Fibroblast of the conjunctiva (primary cell): ENCODE measurements at places on chromosomes 11 and 22.
A peak's percentile ranks its signal among the peaks of the same experiment; 100 is the strongest.

DNA sequence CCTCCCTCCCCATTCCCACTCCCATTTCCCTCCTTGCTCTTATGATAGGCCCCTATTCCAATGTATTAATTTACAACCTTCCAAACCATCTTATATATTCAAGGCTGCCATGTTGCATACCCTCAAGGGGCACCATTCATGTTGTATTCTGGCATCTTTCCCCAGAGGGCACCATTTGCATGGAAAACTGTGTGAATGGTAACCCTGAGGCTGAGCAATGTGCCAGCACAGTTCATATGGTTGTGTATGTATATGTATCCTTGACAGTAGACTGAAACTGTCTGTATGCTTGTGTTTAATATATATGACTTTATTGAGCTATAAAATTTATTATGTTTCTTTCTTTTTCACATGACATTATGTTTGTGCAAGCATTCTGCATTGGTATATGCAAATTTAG lies 7.3 kb downstream of the RASSF10 start:
- DNase-seq = no peak

DNA sequence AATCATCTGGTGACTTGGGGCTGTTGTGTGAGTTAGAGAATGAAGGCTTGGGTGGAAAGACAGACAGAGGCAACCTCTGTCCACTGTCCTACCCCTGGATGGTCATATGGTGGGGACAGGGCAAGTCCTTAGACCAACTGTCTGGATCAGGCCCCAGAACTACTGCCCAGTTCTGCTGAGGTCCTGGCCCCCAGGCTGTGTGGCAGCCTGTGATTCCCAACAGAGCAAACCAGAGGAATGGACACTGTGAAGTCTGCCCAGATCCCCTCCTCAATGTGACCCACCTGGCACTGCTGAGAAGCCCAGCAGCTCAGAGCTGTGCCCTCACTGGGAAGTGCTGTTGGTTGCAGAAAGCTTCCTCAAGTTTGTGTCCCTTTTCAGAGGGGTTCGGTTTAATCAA lies 69.0 kb downstream of the GGTLC2 start:
- no peak for DNase-seq

- DNase-seq = no peak
Measured at GRCh38 chr11:2516276-2517015, 71.6 kb downstream of the KCNQ1 start.

DNA sequence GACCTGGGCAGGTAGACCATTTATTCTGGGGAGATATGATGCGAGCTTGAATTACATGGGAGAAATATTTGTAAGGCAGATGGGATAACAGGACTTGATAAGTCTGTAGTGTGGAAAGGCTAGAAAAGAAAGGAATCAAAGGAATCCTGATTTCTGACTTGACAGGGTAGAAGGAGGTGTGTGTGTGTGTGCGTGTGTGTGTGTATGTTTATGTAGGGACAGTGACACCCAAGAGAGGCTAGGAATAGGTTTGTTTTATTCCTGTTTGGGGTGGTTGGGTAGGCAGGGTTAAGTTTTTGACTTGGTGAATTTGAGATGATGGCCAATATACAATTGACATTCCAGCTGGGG lies 390 bp upstream of the HTATIP2 start:
- DNase-seq = no peak

GRCh38 chr11:82995754-82996398 lies 75.8 kb downstream of the RAB30 start:
- peak; percentile 21 for DNase-seq

GRCh38 chr11:10728789-10729472 lies 22.1 kb upstream of the CTR9 start:
- no peak for DNase-seq

GRCh38 chr22:36286096-36286957 lies 33.4 kb downstream of the APOL1 start:
- DNase-seq = peak; percentile 68

GRCh38 chr11:34318111-34319037 lies 39.4 kb downstream of the ABTB2 start:
- no peak for DNase-seq

GRCh38 chr11:73570415-73571114 lies 27.3 kb downstream of the FAM168A start:
- no peak for DNase-seq

DNA sequence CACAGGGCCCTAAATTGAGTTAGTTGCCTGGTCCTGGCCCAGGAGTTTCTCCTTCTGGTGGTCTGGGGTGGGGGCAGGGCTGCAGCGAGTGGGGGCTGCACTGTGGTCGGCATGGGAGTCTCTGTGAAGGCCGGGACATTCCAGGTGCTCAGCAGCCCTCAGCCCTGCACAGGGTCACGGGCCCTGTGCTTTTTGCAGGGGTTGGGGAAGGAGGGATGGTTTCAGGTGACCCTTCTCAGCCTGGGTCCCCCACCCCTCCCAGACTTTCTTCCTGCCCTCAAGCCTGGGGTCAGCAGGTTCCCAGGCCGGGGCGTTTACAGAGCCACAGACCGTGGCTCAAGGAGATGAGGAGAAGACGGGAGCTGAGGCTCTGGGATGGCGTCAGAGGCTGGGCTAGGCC lies 7.8 kb downstream of the EMID1 start:
- no peak for DNase-seq

DNA sequence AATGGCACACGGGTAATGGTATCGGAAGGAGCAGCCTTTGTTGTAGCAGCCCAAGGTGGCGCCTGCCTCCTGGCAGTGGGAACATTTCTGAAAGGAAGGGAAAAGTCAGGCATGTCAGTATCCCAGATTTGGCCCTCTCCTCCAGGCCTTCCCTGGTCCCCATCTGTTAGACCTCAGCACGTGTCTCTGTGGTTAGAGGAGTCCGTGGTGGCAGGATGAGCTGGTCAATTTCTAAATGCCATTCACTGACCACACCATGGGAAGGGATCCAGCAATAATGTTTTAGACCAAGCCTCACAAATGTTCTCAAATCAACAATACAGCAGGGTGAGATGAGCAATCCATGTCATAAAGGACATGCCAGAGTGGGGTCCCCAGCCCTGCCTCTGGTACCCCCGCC lies 49.0 kb upstream of the CYP2D6 start:
- peak; percentile 23 for DNase-seq

- no peak for DNase-seq
Measured at GRCh38 chr11:2625183-2625582, 74.6 kb downstream of the KCNQ1OT1 start.

GRCh38 chr11:94424011-94424410 lies 22.8 kb upstream of the GPR83 start:
- no peak for DNase-seq

DNA sequence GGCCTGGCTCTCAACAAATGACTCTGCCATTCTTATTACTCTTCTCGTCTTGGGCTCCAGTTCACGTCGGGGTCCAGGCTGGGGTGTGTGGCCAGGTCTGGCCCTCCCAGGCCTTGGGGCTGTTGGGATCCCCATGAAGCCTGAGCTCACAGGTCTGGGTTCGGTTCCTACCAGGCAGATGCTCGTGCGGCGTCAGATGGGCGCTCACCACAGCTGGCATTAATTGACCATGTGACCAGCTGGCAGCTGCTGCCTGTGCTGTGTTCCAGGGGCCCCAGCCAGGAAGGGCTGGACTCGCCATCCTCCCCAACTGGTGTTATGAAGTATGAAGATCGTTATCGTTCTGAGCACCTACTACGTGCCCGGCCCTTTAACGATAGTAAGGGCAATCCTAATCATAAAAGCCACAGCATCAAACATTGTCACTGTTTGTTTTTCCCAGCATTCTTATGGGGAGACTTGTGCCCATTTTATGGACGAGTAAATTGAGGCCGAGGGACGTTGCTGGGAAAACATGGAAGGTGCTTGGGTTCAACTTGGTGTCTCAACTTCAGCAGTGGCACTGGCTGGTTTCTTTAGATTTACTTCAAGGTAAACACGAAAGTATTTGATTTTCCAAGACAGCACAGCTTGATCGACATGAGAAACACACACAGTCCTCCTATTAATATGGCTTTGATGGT lies 26.8 kb upstream of the CACNG2 start:
- DNase-seq = no peak

DNA sequence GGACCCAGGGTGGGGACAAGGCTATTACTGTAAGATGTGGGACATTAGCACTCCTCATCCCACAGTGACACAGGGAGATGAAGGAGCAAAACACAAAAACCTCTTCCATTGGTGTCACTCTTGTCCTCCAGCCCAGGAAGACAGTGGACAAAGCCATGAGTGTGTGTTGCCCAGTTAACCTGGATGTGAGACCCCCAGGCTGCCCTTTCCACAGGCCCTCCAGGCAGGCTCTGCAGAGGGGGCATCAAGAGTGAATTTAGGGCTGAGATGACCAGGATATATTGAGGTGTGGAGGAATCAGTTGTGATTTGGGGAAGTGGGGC lies 111.3 kb downstream of the GGTLC2 start:
- DNase-seq = no peak

DNA sequence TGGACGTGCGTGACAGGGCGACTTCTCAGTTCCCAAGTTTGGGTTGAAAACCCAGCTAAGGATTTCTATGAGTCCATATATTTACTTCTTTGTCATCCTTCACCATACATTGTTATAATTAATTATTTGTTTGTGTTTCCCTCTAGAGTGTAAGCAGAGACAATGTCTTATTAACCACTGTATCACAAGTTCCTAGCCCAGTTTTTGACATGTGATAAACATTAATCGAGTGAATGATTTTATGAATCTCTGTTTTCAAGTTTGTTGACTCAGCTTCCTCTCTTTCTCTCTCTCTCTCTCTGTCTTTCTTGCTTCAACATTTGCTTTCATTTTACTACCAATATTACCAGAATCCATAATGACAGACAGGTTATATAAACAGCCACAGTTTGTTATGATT lies 1259.6 kb upstream of the TENM4 start:
- no peak for DNase-seq

DNA sequence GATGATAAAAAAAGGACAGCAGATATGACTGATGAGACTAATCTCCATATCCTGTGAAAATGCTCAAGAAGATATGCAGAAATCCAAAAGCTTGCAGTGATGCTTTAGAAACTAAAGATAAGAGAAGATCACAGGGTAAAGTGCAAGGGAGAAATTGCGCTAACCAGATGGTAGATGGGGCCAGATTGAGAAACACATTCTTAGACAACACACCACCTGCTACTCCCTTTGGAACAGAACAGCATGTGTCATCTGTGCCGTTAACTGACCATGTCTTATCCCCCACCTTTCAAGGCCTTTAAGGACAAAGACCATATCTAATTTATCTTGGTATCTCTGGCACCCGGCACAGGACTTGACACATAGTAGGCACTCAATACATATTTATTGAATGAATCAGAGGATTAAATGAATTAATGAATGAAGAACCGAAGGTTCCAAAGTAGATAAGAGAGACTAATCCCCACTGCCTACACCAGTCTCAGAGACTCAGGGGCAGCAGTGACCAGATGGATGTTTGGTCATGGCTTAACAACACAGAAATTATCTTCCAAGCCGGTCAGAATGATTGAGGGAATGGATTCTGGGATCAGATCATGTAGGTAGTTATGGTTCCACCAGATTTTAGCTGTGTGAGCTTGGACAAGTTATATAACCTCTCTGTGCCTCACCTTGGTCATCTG lies 12.3 kb upstream of the P2RY2 start:
- no peak for DNase-seq

GRCh38 chr11:6468712-6469495 lies 4.8 kb downstream of the TRIM3 start:
- DNase-seq = peak; percentile 79

DNA sequence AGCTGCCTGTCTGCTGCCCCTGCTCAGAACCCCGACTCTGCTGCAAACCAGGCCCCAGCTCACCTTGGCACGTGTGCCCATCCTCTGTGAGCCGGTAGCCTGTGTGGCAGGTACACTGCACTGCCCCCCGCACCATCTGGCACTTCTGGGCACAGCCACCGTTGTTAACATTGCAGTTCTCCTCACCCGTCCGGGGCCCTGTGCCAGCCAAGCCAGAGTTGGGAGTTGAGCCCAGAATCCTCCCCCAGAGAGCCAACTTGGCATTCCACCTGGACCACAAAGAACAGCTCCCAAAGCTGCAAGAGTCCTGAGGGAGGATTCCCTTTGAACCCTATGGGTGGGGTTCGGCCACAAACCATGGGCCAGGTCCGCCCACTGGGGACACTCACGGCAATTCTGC lies 22.5 kb downstream of the LRP4 start:
- DNase-seq = no peak

GRCh38 chr22:43174941-43175531 lies 11.9 kb downstream of the TTLL12 start:
- no peak for DNase-seq

DNA sequence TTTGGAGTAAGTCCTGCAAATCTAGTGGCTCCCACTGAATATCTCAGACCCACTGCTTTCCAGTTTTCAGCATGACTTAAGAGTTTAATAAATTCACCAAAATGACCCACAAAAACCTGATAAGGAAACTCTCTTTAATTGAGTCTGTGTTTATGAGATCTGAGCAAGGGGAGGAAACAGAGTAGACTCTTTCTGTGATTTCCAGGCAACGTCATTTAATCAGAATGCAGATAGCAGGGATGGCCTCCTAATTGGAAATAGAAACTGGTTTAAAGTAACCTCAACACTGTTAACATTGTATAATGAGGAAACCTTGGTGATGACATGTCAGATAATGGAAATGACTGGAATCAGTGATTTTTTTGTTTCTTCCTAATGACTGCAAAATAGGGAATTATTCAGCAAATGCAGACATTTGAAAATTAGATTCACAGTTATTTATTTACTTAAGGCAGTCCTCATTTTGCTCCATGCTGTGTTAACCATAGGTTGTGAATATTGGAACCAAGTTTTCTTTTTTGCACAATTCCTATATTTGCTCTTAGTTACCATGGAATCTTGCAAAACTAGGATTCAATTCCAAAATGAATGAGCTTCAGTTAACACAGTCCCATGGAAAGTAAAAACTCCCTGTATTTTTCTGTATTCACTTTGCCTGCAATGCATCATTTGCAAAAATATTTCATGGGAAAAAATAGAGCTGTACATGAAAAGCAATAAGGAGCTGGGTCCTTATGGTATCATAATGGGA lies 1324.5 kb downstream of the LRRC4C start:
- DNase-seq = no peak

DNA sequence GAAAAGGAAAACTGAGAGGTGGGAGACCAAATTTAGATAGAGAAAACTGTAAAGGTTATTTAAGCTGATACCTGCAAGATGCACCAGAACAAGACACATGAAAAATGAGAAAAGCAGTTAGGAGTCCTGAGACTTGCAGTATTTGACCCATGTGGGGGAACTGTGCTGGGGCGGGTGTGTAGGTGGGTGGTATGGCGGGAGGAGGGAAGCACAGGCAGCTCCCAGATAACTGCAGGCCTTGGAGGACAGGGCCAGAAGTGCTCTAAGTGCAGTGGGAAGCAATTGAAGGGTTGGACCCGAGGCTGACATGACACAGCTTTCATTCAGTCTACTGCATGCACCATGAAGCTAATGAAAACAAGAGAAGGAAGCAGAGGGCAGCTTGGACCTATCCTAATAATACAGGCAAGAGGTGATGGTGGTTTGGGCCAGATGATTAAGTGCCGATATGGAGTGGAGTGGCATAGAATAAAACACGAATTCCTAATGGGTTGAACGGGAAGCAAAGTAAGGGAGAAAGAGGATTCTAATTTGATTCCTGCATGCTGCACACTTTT lies 48.0 kb upstream of the ANO3 start:
- no peak for DNase-seq
